ENCODE measurements at places on chromosomes 16 and 17. TPM values are rescaled to one million over a fixed set of nuclear protein-coding genes. Genes with fewer than 3 reads are reported as not detected.

RAB26 gene
- 2.9 TPM for total RNA-seq

HLF gene
- total RNA-seq = 0.08 TPM

C16orf86 gene
- total RNA-seq = not detected

DNASE1L2 gene
- total RNA-seq = 0.80 TPM

SLC25A10 gene
- total RNA-seq = 29.3 TPM

PRSS33 gene
- not detected for total RNA-seq

TMEM88 gene
- total RNA-seq = 0.23 TPM

ABCA10 gene
- total RNA-seq = 0.12 TPM

IRX3 gene
- total RNA-seq = 5.2 TPM

KRT36 gene
- 0.07 TPM for total RNA-seq

PTX4 gene
- not detected for total RNA-seq

MPV17L gene
- total RNA-seq = 5.9 TPM

DLX4 gene
- 1.7 TPM for total RNA-seq

ABCC6 gene
- total RNA-seq = 1.1 TPM

MAPK8IP3 gene
- total RNA-seq = 69.5 TPM

AOC3 gene
- 1.4 TPM for total RNA-seq

ABCC11 gene
- 0.16 TPM for total RNA-seq

TP53TG3F gene
- total RNA-seq = not detected

KRT33B gene
- not detected for total RNA-seq

NIP7 gene
- total RNA-seq = 55.8 TPM

GLP2R gene
- total RNA-seq = 10.2 TPM

MPO gene
- not detected for total RNA-seq

TEX14 gene
- 0.29 TPM for total RNA-seq

ABCA9 gene
- total RNA-seq = not detected

Data from A549 treated with GW870086 at 1 μM for 4 hours (cell line).